ENCODE measurements at places on chromosomes 6 and 20.

GRCh38 chr6:11785774-11786579 lies 7.4 kb upstream of the ADTRP start:
- no peak for DNase-seq

DNA sequence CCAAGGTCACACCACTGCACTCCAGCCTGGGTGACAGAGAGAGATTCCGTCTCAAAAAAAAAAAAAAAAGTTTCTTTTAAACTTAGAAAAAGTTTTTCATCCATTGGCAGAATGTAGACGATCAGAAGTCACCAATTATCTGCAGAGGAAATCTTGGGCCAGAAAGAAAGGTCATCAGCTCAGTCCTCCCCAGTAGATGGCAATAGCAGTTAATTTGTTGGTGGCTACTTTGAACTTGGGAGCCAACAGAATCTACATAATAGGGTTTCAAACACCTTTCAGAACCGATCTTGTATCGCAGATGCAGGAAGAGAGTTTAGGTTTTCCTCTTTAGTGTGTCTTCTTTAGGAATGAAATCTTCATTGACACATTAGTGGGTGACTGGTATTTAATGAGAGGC lies 41.7 kb downstream of the LBP start:
- no peak for DNase-seq

GRCh38 chr6:3393836-3394202 lies 63.0 kb downstream of the SLC22A23 start:
- DNase-seq, result no peak

- DNase-seq, result no peak
Measured at GRCh38 chr6:13183415-13184088, 144.8 kb downstream of the TBC1D7 start.

DNA sequence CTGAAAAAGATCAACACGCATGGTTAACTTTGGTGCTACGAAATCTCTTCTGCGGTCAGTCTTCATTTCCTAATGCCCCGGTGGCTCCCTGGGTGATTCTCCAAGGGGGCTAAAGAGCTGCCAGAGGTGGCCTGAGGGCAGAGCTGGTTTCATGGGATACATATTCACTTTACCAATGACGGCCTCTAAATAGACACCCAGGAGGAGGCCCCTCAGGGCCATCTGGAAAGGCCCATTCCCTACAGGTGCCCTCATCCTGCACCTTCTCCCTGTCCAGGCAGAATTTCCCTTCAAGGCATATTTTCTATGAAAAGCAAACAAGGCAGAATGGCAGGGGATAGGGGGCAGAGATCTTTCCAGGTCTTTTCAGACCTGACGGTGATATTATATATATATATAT lies 12.5 kb downstream of the BNIP5 start:
- DNase-seq, result no peak

DNA sequence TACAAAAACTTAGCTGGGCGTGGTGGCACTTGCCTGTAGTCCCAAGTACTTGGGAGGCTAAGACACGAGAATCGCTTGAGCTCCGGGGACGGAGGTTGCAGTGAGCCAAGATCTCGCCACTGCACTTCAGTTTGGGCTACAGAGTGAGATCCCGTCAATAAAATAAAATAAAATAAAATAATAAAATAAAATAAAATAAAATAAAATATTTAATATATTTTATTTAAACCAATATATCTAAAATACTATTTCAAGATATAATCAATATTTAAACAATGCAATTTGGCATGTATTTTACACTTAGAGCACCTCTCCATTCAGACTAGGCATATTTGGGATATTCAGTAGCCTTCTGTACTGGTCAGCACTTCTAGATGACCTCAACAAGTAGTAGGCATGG lies 142.1 kb downstream of the FOXA2 start:
- DNase-seq, result no peak

- no peak for DNase-seq
Measured at GRCh38 chr6:1827984-1828793, 218.5 kb downstream of the FOXC1 start.

DNA sequence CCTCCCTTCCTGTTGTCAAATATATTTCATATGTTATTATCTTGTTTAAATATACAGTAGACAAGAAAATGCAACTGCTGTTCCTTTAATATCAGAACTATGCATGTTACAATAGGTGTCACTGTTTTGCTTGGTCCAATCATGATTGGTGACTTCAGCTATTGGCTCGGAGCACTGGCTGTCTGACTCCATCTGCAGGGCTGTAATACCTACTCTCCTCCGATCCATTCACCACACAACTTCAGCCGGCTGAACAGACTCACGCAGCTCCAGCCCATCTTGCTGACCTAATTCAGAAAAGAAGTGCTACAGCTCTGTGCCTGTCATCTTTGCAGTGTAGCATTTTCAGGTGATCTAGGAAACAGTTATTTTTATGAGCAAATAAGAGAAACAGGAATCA lies at the start of gene BTBD3:
Gene BTBD3, plus strand, starts transcription at position 231 of the 400 bp plus-strand sequence. CDS start 383 bp downstream, outside the sequence.
- no peak for DNase-seq

- DNase-seq, result no peak
Measured at GRCh38 chr6:150272976-150273315, 95.9 kb upstream of the IYD start.

GRCh38 chr6:524803-525202 lies 132.1 kb downstream of the HUS1B start:
- no peak for DNase-seq

DNA sequence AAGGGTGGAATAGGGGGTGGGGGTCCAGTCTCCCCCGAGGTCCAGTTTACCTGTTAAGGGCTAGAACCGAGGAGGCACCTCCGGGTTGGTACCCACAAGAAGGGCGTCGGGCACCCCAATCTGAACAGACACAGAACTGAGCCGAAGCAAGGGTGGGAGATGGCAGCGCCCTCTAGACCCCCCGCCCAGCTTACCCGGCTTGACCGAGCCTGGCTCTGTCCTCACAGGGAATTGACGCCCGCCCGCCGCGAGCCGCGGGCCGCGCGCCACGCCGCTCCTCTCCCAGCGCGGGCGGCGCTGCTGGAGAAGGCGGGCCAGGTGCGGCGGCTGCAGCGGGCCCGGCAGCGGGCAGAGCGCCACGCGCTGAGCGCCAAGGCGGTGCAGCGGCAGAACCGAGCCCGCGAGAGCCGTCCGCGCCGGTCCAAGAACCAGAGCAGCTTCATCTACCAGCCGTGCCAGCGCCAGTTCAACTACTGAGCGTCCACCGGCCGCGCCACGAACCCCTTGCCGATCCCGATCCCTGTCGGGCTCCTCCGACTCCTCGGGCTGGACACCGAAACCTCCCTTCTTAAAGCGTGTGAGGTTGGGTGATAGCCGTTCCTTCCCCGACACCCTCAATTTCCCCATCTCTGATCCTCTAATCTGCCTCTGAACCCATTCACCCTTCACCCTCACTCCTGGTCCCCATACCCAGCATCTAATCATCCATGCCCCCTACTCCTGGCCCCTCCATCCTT lies 5.9 kb downstream of the TP53INP2 start:
- no peak for DNase-seq

GRCh38 chr6:18457065-18457737 lies 70.1 kb downstream of the RNF144B start:
- no peak for DNase-seq

DNA sequence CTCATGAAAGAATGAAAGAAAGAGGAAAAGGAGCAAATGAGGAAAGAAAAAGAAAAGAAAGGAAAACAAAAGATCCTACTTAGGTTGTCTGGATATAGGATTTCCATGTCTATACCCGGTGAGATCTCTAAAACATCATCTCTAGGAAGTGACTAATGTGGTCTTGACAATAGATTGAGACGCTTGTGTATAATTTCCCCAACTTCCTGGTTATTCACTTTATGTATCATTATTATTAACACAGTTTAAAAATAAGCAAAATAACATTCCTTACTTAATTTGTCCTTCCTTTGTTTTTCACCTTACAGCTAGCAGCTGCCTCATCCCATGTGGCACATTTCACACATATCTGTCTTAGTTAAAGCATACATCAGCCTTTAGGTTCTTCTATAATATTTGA lies 27.0 kb downstream of the LAMA4 start:
- DNase-seq, result no peak

- no peak for DNase-seq
Measured at GRCh38 chr6:158373214-158373613, 60.9 kb downstream of the TULP4 start.

DNA sequence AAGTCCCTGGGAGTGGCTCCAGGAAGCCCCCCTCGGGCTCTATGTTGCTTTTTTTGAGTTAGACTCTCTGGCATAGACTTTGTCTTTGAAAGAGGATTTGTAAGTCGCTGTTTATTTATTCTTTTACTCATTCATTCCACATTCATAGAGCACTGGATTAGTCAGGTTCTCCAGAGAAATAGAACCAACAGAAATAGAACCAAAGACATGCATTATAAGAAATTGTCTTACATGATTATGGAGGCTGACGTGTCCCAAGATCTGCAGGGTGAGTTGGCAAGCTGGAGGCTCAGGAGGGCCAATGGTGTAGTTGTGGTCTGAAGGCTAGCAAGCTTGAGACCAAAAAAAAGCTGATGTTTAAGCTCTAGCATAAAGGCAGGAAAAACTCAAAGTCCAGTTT lies 98.3 kb upstream of the CHD6 start:
- no peak for DNase-seq

DNA sequence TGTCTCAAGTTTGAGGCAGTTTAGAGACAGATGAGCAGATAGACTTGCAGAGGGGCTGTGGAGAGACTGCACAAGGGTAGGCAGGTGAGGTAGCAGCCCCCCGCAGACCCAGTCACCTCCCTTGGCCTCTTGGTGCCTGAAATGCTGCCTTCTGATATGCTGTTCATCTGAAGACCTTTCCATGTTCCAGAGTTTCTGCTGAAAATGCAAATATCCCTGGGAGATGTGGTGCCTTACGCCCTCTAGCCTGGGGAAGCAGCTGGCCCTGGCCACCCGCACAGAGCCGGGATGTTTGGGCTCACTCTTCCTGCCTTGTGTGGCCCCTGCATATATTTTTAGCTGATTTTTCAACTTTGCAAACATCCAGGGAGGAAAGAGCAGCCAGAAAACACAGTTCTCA lies 51.4 kb downstream of the TMEM242 start:
- no peak for DNase-seq

DNA sequence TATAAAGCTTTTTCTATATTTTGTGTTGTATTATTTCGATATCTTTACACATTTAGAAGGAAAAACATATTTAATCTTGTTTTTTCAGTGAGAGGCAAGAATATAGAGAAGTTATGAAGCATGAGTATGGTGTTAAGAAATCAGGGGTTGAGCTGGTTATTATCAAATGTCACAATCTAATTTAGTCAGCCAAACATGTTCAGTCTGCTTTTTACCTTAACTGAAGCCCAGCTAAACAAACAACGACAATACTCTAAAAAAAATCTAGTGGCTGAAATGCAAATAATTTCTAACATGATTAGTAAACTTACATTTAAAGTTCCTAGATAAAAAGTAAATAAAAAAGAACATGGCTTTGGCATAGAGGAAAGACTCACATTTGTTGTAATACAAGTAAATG lies 433.8 kb upstream of the NRSN1 start:
- no peak for DNase-seq

DNA sequence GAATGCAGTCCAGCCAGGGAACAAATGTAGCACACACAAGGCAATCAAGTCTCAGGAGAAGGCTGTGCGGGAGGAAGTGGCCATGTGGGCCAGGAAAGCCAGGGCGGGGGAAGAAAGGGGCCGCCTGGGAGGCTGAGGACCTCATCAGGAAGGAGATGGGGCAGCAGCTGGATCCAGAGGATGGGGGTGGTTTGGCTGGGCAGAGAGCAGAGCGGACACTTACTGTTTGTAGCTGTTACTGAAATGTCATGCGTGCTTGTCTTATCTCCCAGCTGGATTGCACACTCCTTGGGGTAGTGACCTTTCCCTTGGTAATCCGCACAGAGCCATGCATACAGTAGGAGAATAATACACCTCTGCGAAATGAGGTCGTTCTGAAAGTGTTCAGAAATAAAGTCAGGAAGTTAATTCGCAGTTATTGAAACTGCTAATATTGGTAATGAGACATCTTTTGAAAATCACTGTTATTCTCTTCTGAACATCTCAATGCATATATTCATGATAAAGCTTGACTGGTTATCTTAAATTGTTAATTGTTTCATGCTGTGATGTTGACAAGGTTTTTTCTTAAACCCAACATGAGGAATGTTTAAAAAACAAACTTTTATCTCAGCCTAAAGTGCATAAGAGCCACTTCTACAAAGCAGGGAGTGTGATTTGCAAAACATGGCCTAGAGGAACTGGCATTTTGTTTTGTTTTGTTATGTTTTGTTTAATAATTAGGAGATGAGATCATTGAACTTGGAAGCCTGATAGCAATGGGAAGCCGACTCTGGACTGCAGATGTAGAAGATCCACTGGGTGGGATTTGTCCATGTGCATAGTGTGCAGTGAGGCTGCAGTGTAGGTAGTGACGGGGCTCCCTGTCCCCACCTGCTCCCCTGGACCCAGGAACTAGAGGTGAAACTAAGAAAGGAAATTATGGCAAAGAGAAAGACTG lies 18.0 kb upstream of the MAP3K4 start:
- DNase-seq, result no peak

DNA sequence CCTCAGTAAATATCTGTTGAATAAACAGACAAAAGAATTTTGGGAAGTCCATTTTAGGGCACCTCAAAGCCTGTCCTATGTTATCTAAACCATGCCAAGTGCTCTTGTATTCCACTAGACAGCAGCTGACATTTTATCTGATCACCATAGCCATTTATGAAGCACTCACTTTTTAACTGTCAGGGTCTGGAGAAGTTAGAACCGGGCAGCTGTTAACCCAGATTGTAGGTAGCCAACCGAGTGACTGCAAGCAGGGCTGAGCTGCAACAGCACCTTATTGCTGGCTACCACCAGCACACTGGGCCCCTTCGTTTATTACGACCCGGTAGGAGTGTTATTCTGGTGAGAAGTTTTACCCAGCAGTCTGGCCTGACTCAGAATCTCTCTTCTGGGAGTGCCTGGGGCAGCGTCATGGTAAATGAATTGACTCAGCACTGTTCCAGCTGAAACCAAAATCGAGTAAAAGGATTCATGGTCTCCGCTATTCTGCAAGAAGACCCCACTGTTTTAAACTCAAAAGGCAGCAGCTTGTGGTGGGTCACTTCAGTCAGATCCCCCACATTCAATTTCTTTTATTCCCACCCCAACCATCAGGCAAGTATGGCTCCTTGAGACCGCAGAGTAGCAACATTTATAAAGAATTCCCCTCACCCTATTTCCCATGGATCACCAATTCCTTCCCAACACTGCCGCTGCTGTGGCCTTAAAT lies 1.7 kb downstream of the UBE2V1 start:
- no peak for DNase-seq

GRCh38 chr6:4188801-4189200 lies 53.4 kb upstream of the ECI2 start:
- DNase-seq, result no peak

- no peak for DNase-seq
Measured at GRCh38 chr6:11206576-11206975, 25.9 kb downstream of the NEDD9 start.

GRCh38 chr6:163709693-163710092 lies 295.2 kb downstream of the QKI start:
- no peak for DNase-seq

- no peak for DNase-seq
Measured at GRCh38 chr6:21560249-21560648, 33.3 kb upstream of the SOX4 start.

- DNase-seq, result no peak
Measured at GRCh38 chr6:43125555-43125954, 45.5 kb upstream of the SRF start.

GRCh38 chr20:36579996-36580545 lies 6.7 kb downstream of the TGIF2 start:
- no peak for DNase-seq

- no peak for DNase-seq
Measured at GRCh38 chr20:47606983-47607613, 105.4 kb downstream of the NCOA3 start.
